CD8-positive, alpha-beta T cell (primary cell): ENCODE measurements at places on chromosomes 4 and X.
A peak's percentile ranks its signal among the peaks of the same experiment; 100 is the strongest.

- DNase-seq: no peak
These were observed 33.0 kb upstream of the TLR2 start for GRCh38 chr4:153651116-153651515.

DNA sequence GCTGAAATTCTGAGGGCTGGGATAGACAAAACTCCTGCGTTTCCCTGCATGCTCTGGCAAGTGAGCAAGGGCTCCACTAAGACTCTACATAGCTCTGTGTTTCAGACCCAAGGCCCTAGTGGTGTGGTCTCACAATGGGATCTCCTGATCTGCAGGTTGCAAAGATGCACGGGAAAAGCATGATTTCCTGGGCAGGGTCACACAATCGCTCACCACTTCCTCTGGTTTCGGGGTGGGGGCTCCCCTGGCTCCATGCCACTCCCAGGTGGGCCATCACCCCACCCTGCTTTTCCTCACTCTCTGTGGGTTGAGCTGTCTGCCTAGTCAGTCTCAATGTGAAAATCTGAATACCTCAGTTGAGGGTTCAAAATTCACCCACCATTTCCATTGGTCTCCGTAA, 111.5 kb downstream of the KLF8 start:
- DNase-seq: peak; percentile 52

DNA sequence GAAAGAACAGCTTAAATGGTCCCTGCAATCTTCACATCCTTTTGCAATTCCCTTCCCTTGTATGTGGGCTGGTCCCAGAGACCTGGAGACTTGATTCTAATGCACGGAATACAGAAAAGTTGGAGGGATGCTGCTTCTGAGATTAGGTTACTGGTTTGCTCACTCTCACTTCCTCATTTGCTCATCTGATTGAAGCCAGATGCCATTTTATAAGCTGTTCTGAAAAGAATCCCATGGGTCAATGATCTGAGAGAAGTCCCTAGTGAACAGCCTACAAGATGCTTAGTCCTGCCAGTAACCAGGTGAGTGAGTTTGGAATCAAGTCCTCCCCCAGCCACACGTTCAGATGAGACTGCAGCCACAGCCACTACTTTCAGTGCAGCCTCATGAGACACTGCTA, 35.9 kb downstream of the MAGEA1 start:
- DNase-seq: no peak

- no peak for DNase-seq
These were observed 6.6 kb downstream of the SCML1 start for GRCh38 chrX:17743913-17744312.

DNA sequence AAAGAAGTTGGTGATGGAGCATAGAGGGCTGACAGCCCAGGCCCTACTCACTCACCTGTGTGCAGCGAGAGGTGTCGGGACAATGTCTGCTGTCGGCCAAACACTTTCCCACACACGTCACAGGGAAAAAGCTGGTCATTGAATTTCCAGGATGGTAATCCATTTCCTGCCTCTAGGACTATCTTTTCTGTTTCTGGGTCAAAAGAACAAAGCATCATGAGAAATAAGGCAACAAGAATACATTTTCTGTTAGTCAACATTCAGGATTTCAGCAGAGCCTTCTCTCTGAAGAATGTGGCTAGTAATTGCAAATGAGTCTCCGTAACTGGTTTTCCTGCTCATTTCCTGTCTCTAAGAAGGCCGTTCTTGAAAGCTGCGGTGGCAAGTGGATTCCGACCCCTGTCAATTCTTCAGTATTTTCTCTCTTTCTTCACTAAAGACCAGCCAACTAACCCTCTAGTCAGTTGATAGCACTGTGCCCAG, 99.4 kb downstream of the C4orf51 start:
- no peak for DNase-seq

DNA sequence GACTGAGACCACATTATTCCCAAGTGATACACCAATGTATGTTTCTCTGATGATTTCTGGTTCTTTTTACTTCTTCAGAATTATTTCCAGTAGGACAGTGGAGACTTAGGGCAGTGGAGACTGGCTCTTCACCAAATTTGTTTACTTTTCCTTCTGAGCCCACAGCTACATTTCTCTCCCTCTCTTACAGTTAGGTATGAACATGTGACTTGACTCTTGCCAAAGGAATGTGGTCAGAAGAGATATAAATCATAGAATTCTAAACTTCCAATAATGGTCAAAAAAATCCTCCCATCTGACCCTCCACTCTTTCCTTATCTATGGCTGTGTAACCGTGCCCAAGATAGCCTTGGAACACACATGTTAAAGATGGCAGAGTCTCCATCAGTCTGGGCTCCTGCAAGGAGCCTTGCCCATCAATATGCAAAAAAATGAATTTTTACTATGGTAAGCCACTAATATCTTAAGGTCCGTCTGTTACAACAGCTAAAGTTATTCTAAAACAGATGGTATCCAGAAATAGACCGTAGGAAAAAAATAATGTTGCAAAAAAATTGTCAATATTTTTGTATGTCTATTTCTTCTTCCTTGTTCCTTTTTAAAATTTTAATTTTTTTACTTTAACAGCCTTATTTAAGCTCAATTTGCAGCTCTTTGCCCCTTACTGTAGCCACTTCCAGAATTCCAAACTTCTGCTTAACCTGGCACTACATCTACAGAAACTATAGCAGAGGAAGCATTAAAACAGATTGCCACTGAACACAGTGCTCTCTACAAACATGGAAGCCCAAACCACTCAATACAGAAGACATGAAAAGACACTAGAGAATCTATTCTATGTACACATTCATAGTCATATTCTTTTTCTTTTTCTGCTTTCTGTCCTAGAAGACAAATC, 260.7 kb downstream of the COL25A1 start:
- DNase-seq: no peak

- no peak for DNase-seq
These were observed 582.4 kb upstream of the FAM241A start for GRCh38 chr4:111562826-111563225.

DNA sequence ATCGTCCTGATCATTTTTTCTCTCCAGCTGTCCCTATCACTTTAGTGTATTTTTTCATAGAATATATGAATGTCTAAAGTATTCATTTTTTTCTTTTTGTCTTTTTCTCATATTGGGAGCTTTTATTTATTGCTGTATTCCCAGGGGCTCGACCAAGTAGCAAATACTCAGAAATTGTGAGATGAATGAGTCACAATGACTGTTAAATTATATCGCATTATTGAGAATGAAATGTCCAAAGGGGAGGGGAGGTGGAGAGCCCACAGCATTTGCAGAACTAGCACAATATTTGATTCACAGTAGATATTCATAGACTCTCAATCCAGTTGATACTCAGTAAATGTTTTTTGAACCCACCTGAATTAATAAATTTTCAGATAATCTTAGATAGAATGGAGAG, 543.6 kb upstream of the FAM241A start:
- no peak for DNase-seq

GRCh38 chrX:115642895-115643530, 82.0 kb downstream of the PLS3 start:
- DNase-seq: peak; percentile 39

GRCh38 chr4:38621028-38621684, 42.8 kb upstream of the KLF3 start:
- DNase-seq: no peak

DNA sequence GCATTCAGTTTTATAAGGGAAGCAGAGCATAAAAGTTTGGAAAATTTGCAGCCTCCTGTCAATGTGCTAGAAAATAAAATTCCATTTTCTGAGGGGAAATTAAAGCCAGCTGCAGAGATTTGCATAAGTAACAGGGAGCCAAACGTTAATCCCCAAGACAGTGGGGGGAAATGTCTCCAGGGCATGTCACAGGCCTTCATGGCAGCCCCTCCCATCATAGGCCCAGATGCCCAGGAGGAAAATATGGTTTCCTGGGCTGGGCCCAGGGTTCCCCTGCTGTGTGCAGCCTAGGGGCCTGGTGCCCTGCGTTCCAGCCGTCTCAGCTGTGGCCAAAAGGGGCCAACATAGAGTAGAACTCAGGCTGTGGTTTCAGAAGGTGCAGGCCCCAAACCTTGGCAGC, 9.3 kb downstream of the RNF4 start:
- DNase-seq: no peak

- no peak for DNase-seq
These were observed 2.5 kb upstream of the ARSD start for GRCh38 chrX:2931612-2932011.

- DNase-seq: no peak
These were observed 265.4 kb downstream of the RAPGEF2 start for GRCh38 chr4:159368320-159368719.

DNA sequence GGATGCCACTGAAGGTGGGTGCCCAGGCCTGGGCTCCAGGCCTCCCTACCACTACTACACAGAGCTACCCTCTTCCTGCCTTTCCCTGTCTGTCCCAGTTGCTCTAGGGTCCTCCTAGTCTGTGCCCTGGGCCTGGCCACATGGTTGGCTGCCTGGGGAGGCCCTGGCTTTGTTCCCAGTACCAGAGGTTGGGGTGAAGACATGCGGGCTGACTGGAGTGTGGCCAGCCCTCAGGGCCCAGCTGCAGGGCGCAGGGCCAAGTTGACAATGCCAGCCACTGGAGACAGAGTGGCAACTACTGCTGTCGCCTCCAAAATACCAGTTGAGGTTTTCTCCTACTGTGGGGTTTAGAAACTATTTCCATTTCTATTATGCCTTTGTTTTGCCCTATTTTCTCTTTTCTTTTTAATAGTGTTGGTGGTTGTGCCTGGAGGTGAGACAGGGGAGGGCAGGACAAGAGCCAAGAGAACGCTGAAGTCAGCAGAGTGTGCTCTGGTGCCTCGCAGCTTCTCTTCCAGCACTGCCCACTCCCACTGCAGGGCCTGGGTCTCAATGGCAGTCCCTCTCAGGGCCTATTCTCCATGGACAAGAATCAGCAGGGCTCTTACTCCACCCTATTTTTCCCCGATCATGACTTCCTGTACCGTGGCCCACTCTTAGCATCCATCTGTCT, 32.2 kb upstream of the XPNPEP2 start:
- no peak for DNase-seq

GRCh38 chr4:10161840-10162239, 45.2 kb upstream of the WDR1 start:
- DNase-seq: no peak

DNA sequence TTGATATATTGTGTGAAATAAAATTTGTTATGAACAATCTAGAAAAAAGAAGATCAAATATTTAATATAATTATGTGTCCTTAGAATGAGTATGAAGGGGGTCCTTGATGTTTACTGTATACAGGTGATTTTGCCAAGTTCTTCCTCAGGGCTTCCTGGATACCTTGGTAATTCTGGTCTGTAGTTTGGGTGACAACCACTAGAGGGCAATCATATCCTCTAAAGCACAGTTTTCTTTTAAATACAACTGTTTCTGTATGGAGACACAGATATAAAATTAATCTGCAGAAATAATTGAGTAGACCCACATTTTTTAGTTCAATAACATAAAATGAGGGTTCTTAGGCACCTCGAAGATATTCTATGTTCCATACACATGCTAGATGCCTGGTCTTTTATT, 157.7 kb downstream of the SPANXN1 start:
- no peak for DNase-seq

DNA sequence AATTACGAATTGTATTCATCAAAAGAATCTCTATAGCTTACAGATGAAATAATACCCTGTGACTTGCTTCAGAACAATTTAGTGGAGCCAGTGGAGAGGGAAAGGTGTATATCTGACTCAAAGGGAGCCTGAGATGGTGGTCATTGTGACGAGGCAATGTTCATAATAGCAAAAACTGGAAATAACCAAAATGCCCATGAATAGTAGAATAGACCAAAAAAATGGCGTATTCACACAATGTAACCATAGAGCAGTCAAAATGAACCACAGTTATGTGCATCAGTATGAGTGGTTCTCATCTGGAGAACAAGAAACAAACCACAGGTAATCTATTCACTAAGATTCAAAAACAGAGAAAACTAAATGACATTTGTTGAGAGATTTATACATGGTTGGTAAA, 125.3 kb upstream of the CLNK start:
- no peak for DNase-seq

- DNase-seq: no peak
These were observed 111.2 kb upstream of the PLS3 start for GRCh38 chrX:115449742-115450141.

GRCh38 chr4:39067451-39067850, 5.4 kb downstream of the KLHL5 start:
- DNase-seq: no peak

DNA sequence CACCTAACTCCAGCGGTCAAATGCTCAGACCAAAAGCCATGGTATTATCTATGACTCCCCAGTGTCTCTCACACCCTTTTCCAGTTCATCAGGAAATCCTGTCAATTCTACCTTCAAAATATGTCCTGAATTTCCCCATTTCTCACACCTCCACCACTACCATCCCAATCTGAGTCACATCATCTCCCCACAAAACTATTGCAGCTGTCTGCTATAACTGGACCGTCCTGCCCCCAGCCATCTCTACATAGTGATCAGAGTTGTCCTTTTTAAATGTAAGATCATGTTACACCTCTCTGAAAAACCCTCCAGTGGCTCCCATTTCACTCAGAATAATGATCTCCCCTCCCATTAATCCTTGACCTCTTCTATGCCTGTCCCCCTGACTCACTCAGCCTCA, 6.8 kb upstream of the ODAPH start:
- DNase-seq: no peak

DNA sequence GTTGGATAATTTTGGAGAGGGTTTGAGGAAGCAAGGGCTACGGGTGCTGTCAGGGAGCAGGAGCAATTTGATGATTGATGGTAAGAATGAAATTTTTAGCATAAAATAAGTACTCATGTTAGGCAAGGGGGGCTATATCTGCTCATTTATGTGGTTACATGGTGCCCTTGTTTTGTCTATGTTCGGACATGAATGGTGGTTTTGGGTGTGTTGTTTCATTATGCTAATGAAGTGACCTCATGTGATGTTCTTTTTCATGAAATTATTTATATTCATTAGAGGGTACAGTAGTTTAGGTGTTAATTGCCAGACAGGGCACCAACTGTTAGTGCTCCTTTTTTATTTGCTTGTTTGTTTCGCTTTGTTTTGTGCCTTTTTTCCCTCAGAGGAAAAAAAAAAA, 29.3 kb downstream of the CEP44 start:
- no peak for DNase-seq

DNA sequence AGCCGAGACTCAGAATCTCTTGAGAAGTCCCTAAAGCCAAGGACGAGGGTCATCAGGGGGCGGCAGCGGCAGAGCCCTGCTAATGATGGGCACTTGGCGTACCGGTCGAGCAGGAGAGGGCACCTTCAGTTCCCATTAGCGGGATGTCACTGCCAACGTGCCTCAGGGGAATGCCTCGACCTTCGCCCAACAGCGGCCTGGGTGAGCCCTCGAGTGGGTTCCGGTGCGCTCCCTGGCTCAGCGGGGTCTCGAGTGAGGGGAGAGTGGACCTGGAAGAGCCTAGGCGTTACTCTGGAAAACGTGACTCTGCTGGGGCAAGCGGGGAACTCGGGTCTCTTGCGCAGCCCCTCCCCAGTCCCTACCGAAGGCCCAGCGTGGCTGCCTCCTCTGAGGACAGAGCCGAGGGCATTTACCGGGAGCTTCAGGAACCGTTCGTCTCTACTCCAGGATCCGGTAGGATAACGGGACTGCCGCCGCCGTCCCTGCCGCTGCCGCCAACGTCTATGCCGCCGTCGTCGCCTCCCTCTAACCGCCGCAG, 36.9 kb downstream of the PGRMC1 start:
- no peak for DNase-seq

GRCh38 chr4:134465417-134465816, 263.8 kb upstream of the PABPC4L start:
- DNase-seq: no peak
